ENCODE measurements at places on chromosomes 2 and 18. TPM values are rescaled to one million over a fixed set of nuclear protein-coding genes. Genes with fewer than 3 reads are reported as not detected.

DNA sequence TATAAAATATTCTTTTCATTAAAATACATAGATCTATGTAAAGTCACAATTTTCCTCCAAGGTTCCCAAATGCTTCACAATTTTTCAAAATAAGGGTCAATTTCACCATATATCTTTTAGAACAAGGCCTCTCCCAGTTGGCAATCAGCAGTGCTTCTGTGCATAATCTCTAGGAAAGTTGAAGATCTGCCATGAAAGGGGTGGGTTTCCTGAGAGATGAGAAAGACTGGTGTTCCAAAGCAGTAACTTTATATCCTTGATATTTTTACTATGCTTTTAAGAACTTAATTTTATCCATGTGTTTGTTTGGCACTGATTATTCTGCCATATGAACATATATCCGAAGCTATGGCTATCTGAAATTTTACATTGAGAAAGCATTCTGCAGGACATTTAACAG lies 199.4 kb upstream of the CYP26B1 start:
- DNase-seq: no peak
- no peak overlapping the region for H3K27ac ChIP-seq
- no peaks in the 10 kb centered on the region for H3K27me3 ChIP-seq
- H3K36me3 ChIP-seq: peaks cover 50% of the 10 kb centered on the region

The ALS2 gene
- total RNA-seq: 40.8 TPM

DNA sequence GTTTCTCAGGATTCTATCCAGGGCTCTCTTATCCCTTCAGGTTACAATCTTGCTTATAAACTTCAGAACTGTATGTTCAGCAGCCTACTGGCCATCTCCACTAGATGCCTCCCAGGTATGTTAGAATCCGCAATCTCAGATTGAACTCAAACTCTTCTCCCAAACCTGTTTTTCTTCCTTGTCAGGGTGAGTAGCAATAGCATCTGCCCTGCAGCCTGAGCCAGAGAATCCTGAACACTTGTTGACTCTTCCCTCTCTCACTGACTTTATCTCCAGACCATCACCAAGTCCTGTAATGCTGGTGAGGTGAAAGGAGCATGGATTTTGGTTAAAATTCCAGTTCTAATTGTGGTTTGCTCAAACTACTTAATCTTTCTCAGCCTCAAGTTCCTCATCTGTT lies 82.6 kb upstream of the ALPP start:
- no peaks in the 10 kb centered on the region for H3K4me1 ChIP-seq
- peaks cover 4% of the 10 kb centered on the region for H3K36me3 ChIP-seq
- no peak overlapping the region for H3K4me3 ChIP-seq
- H3K27me3 ChIP-seq: no peaks in the 10 kb centered on the region

The NRP2 gene
- total RNA-seq: 83.6 TPM

DNA sequence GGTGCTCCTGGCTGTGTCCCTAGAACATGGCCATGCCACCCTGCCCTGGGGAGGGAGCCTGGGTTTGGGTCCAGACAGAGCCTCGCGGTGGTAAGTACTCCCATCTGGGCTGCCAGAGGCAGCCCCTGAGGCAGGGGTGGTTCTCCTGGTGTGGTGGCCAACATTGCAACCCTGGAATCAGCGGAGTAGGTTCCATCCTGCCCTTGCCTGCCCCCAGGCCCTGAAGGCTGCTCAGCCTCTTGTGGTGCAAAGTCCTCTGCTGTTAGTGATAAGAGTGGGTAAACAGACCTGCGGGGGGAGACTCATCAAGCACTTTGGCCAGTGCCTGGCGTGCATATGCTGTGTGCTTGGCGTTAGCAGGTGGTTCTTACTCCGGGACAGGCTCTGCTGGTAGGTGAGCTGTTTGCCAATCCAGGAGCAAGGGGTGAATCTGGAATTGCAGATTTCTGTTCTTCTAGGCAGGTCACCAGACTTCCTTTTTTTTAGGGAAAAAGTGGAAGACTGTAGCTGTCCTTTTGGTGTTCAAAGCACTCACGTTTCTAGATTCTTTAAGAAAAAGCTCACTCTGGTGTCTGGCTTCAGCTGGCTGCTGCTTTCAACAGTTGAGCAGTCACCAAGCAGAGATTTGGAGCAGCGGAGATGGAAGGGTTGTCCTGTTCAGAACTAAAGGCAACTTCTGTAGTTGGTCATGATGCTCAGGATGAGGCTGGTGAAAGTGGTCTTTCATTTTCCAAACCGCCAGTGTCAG lies 3.2 kb downstream of the CNNM3 start:
- no peaks in the 10 kb centered on the region for H3K27me3 ChIP-seq
- H3K4me3 ChIP-seq: no peak overlapping the region
- peaks cover 4% of the 10 kb centered on the region for H3K36me3 ChIP-seq
- DNase-seq: no peak
- peaks cover 70% of the 10 kb centered on the region for H3K4me1 ChIP-seq

Measured in mesothelial cell of epicardium (in vitro differentiated cells).